ENCODE measurements at places on chromosomes 1 and 21.

- DNase-seq, result no peak
Observed at GRCh38 chr1:205256951-205257625, 29.3 kb downstream of the TMCC2 start.

DNA sequence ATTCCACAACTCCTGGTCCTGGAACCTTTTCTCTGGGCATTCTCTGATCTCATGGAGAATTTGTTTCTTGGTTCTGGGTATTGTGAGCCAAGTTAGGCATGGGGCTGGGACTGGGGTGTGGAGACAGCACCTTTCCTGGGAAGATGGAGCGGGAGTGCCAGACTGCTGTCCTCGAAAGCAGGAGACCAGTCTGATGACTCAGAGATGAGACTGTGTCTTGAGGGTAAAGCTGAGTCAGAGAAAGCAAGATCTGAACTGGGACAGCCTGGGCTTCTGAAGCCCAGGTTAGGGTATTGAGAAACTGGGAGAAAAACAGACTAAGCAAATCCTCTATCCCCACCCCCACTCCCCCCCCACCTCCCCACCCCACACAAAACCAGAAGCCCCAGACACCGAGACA is 2.2 kb upstream of the KANK4 start:
- no peak for DNase-seq

GRCh38 chr1:116433275-116434257 is 60.5 kb downstream of the ATP1A1 start:
- no peak for DNase-seq

DNA sequence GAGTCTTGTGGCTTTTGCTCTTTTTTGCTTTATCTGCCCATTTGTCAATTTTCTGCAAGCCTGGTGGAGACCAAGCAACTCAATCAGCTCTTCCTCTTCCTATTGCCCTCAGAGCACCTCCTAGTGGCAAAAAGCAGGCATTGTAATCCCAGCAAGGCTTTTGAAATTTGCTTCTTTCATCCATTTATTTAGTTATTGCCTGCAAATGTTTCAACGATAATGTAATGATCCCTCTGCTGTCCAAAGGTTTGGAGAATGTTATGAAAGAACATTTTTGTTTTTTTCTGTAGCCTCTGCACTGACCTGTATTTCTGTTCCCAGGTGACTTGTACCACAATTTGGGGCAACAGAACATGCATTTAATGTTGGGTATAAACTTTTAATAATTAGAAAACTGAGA is 127.8 kb downstream of the GABPA start:
- no peak for DNase-seq

- DNase-seq, result no peak
Observed at GRCh38 chr1:9316080-9316444, 23.4 kb downstream of the SPSB1 start.
